Activated CD4-positive, alpha-beta T cell treated with anti-CD3 and anti-CD28 coated beads, Interleukin-2, amount 50 U/mL, for 16 hours (primary cell): ENCODE measurements at places on chromosomes 4 and X.

DNA sequence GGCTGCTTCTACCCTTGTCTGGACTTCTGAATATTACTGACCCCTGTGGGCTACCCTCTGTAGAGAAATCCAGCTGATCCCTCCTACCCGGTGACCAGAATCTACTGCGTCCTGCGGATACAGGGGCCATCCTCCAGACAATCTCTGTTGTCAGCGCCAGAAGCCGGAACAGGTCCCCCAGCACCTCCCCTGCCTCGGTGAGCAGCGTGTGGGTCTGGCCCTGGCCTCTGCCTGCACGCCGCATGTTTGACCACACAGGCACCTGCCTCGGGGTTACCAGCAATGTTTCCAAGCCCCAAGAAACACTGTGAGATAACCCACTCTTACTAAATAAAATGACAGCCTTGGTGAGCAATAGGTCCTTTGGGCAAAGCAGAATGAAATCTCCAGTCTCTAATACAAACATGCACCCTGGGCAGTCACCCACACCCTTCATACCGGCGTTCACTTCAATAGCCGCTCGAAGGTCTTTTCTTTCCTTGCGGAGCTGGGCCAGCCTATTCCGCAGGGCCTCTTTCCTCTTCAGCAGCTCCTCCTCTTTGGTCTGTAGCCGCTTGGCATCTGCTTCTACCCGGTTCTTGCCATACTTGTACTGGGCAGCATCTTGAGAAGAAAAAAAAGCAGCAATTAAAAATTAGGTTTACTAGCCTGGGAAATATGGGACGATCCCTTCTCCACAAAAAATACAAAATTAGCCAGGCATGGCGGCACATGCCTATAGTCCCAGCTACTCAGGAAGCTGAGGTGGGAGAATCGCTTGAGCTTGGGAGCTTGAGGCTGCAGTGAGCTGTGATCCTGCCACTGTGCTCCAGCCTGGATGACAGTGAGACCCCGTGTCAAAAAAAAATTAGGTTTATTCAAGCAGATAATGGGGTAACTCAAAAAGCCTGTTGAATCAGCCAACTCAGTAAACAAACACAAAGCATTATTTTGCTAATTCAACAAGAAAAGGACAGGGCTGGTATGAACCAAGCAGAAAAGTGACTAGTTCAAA is 165.1 kb downstream of the AFAP1 start:
- no peak for DNase-seq

DNA sequence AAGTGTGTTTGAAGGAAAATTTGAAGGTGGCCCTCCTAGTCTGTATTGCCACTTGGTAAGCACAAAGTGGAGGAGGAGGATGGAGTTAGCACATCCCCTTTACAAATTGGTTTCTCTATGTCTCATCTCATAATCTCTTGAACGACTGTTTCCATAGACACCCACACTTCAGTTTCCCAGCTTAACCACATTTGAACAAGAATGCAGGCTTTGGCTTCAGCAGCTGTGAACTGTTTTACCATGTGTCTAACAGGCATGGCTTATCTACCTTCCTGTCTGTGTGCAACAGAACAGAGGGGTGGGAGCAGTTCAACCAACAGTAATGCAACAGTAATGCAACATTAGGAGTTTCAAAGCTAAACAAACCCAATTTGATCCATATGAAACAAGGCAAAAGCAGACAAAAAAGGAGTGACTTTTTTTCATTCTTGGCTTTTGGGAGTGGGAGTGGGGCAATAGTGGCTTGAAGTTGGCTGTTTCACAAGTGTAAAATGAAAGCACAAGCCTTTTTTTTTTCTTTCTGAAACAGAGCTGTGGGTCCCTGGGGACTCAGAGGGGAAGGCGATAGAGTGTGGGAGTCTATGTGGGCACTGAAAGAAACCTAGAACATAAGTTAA is 108.0 kb downstream of the ITM2A start:
- DNase-seq = peak; percentile 88

GRCh38 chr4:38582889-38583470 is 81.0 kb upstream of the KLF3 start:
- peak; percentile 29 for DNase-seq

DNA sequence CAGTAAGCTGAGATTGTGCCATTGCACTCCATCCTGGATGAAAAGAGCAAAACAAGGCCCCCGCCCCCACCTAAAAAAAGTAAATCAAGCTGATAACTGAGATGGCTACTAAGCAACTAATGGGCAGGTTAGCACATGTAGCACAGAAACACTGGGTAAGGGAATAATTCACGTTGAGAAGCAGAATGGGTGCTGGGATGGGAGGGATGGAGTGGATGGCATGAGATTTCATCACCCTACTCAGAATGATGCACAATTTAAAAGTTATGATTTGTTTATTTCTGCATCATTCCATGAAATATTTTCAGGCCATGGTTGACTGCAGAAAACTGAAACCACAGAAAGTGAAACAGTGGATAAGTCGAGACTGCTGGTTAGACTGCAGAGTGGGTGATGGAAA is 224.0 kb downstream of the ARAP2 start:
- DNase-seq = no peak

GRCh38 chr4:12697970-12698369 is 786.2 kb downstream of the RAB28 start:
- DNase-seq = no peak

DNA sequence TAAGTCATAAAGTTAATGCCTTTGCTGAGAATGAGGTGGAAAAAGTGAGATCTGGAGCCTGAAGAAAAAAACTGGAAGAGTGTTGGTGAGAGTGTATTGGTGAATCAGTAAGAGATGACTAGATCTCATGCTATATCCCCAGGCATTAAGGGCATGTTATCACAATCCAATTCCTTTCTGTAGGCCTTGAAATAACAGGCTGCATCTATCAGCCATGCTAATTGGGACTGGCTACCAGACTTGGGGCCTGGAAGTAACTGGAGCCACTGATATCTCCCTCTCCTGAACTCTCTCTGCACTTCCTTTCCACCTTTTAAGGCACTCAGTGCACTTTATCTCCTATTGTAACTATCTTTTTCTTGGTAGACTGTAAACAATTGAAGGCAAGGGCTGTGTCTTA is 88.8 kb upstream of the HPRT1 start:
- no peak for DNase-seq
